HCEC 1CT (cell line): ENCODE measurements at places on chromosomes 16 and 17.

GRCh38 chr17:35743626-35744328 lies 9.3 kb downstream of the GAS2L2 start:
- DNase-seq = no peak

DNA sequence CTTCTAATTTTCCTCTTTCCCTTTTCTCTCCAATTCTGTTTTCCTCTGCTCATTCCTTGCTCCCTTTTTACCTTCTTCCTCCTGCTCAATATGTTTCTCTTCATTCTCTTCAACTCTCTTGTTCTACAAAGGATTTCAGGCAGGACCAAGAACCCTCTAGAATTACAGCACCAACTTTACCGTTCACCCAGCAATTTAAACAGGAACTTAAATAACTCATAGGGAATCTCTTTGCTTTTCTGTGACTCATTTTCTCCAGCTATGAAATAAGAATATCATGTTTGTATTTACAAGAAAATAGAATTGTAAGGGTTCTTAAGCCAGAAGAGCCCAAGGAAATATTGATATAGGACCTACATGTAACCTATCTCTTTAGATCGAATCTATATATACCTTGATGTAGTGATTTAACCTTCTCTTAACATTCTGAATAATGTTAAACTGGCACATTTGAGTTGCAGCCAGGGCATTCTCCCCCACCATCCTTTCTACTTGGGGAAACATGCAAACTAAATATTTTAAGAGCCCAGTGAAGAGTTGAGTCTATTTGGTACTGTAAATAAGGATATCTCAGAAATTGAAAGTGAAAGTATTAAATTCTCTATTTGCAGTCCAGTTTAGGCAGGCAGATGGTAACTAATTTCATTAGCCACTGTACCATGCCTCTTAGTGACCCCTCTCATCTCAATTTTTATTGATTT lies 137.0 kb downstream of the ANKFN1 start:
- DNase-seq = peak; percentile 42

GRCh38 chr17:65683428-65683827 lies 122.0 kb upstream of the AXIN2 start:
- DNase-seq = no peak

- no peak for DNase-seq
These were observed 32.6 kb downstream of the PMP22 start for GRCh38 chr17:15232517-15232915.

DNA sequence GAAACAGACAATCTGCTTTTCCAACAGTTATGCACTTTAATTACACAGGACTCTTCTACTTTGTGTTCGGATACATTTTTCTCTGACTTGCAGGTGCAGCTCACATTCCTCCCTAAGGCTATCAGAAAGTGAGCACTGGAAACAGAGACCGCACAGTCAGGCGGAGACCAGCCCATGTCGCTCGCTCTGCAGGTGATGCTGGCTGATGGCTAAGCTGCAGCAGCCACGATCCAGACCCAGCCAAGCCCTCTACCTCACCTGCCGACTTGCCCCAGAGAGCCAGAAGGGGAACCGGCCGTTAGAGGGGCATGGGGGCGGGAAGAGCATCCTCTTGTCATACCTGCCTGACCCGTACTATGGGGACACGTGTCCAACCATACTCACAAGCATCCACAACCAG lies 33.8 kb downstream of the MAP1LC3B start:
- no peak for DNase-seq

GRCh38 chr16:47504599-47504998 lies 43.5 kb downstream of the PHKB start:
- peak; percentile 19 for DNase-seq

GRCh38 chr16:30559690-30560089 lies 1.5 kb upstream of the ZNF764 start:
- no peak for DNase-seq

DNA sequence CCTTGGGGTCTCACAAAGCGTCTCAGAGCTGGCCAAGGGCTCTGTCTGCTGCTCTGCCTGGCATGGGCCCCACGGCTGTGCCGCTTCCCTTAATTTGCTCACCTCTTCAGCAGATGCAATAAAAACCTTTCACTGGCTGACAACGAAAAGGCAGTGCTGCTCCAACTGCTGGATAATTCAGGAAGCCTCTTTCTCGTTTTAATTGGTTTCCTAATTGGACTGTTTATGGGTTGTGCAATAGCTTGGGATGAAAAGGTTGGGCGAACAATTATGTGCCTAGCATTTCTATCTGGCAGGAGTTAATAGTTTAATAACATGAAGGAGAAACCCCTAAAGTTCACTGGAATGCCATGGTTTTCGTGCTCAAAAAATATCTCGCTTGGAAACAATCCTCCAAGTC lies 234.1 kb upstream of the IRX5 start:
- no peak for DNase-seq

DNA sequence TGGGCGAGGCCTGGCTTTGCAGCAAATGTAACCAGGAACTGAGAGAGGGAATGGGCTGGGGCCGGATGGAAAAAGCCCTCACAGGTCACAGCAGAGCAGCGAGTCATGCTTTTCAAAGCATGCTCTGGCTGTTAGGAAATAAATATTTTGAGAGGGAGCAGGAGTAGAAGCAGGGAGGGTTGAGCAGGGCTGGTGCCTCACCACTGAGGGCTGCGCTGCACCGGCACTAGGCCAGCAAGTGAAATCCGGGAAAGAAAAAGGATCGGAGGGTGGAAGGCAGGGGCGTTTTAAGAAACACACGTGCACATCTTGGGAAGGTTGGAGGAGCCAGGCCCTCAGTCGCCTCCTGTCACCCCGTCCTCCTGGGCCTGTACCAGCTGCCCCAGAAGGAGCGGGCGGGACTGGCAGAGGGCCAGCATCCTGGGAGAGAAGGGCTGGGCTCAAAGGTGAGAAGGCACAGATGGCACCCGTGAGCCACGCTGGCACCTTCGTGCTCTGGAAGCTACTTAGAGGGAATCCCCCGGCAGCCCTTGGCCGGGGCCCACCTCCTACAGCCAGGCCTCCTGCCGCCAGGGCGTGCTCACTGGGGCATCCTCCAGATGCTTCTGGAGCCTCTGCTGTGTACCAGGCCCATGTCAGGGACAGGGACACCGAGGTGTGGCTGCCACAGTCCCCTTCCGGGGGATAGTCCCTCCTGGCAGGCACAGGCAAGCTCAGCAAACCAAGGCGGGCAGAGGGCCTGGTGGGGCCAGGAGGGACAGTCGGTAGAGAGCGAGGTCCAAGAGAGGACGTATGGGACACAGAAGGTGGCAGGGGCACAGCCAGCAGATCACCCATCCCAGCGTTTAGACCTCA lies 71.5 kb upstream of the PLCG2 start:
- peak; percentile 50 for DNase-seq

- DNase-seq = no peak
These were observed 408.4 kb downstream of the ZFHX3 start for GRCh38 chr16:72639494-72639893.

- peak; percentile 76 for DNase-seq
These were observed 1.1 kb downstream of the KATNB1 start for GRCh38 chr16:57736419-57737351.

GRCh38 chr16:12548270-12548983 lies 255.3 kb downstream of the CPPED1 start:
- no peak for DNase-seq

- DNase-seq = no peak
These were observed 34.8 kb downstream of the ADGRG5 start for GRCh38 chr16:57577214-57577613.

DNA sequence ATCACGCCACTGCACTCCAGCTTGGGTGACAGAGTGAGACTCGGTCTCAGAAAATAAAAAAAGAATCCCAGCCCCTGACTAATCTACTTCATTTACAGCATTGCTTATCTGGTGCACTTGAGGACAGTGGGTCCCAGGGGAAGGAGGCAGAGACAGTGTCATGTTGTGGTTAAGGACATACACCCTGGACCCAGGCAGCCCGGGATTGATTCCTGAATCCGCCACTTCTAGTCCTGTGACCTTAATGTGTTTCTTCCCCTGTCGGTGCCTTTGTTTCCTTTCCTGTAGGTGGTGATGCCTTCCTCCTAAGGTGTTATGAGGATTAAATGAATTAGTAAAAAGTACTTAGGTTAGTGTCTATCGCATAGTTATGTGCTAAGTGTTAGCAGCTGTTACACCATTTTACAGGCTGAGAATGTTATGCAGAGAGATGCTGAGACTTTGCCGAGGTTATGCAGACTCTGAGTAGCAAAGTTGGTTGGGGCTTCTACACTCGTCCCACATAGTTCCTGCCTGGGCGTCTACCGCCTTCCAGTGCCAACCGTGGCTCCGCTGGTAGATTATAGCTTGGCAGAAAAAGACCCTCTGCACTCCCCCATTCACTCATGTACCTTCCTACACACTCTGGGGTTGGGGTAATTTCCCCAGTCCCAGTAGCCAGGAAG lies 74.8 kb downstream of the RAB11FIP4 start:
- no peak for DNase-seq

- peak; percentile 95 for DNase-seq
These were observed 7.7 kb downstream of the FOXL1 start for GRCh38 chr16:86585821-86586611.

GRCh38 chr16:85173981-85174751 lies 61.9 kb upstream of the CIBAR2 start:
- peak; percentile 86 for DNase-seq

- peak; percentile 98 for DNase-seq
These were observed 902.5 kb downstream of the KCNJ2 start for GRCh38 chr17:71071837-71072236.

DNA sequence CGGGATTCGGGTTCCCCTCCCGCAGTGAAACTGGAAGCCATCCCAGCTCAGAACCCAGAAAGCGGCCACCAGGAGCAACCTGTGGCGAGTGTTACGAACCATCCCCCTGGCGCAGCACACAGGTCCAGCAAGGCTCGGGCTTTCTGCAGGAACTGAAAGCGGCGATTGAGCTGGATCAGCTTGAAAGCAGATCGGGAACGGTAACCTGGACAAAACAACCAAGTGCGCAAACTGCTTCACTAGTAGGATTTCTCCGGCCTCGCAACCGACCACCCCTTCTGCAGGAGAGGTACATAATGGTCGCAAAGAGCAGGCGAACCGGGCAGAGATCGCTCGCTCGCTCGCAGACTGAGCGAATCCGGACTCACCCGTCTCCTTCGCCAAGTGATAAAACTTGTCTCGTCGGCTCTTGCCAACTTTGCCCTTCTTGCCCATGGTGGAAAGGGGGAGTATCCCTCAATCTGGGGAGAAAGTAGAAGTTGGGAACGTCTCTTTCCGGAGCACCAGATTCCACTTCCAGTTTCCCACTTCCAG lies 696 bp upstream of the PSMC5 start:
- peak; percentile 37 for DNase-seq
